ENCODE measurements at places on chromosomes 13 and 19.

DNA sequence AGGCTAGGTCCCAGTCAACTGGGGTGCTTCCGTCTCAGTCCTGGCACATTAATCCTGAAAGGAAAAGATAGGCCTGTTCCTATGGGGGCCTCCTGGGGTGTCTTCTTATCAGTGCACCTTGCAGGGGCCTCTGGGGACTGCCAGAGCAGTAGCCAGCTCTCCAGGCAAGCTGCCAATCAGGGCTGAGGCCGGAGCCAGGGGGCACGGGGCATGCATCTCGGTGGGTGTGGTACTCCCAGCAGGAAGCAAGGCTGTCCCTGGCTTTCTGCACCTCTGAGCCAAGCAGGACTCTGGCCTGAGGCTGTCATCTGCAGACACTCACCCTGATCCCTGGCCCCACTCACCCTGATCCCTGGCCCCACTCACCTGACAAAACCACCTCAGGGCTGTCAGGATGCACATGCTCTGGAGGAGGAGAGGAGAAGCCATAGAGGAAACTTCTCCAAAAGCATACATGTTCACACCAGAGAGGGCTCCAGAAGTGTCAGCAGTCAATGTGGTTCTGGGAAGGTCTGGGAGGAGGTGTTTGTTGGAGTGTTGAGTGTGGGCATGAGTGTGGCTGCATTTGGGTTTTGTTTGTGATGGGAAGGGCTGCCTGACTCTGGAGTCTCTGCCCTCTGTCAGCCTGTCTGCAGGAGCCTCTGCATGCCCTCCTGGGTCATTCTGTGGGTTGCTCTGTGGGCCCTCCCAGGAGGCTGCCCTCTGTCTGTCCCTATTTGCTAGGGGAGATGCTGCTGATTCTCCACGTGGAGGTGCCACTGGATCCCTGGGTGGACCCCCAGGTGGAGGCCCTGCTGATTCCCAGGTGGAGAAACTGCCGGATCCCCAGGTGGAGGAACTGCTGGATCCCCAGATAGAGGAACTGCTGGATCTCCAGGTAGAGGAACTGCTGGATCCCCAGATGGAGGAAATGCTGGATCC, 22.7 kb upstream of the KCTD15 start:
- no peak for DNase-seq

DNA sequence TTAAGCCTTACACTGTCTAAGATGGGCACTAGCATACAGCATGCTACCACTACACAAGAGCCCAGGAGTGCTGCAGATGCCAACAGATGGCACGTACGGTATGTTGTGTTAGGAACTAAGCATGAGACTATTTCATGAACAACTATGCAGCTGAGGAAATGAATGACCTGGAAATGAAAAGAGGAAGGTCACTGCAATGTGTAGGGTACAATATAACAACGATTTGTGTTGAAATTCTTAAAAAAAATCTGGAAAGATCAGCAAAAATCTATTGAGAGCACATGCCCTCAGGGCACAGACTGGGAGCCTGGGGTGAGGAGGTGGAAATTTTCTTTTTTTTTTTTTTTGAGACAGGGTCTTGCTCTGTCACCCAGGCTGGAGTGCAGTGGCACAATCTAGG, 14.4 kb downstream of the HAUS8 start:
- DNase-seq: no peak

GRCh38 chr19:16100524-16100923, 11.2 kb upstream of the RAB8A start:
- no peak for DNase-seq

GRCh38 chr13:99218545-99218944, 17.9 kb downstream of the UBAC2 start:
- DNase-seq: no peak

DNA sequence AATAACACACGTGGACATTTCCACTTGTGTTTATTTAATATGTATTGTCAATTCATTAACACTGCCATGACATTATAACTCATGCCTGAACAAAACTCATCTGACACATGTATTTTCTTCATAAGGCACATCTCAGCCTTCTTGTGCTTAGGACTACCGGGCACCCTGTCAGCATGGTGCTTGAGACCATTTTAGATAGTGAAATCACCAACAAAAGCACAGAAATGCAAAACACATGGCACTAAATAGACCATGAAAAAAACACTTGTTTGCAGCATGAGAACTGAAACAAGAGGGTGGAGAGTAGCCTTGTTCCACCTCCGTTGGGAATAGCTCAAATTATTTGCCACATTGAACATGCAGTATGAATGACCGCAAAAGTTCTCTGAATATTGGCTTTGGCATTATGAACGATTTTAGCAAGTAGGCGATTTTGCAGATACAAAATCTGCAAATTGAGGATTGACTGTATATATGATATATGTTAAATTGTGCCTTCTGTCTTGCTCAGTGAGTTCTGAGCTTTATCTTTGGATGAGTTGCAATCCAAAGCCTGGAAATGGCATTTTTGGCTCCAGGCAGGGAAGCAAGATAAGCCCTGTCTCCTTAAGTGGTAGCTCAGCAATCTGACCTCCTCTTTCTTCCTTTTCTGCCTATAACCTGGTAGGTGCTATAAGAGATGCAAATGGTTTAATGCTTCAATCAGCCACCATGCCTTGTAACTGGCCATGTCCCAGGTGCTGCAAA, 328.2 kb downstream of the HS6ST3 start:
- no peak for DNase-seq

- no peak for DNase-seq
These were observed 586.4 kb downstream of the LMO7 start for GRCh38 chr13:76222511-76222910.

DNA sequence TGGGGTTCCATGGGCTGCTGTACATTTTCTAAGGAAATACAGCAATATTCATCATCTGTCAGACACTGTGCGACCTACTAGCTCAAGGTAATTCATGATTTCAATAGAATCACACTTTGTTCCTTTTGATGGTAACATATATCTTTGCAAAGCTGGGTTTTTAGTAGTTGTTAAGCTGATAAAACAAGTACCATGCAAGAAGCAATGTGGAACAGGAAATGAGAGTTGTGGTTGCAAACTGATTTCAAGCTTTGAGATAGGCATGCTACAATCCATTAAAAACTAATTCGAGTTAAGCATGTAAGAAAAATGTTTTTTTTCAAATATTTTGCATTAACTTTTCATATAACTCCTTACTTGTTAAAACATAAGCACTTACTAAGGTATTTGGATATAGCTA, 6.8 kb upstream of the MBNL2 start:
- no peak for DNase-seq
